ENCODE measurements at places on chromosomes 7 and 10.

- DNase-seq, result no peak
Observed at GRCh38 chr10:20674926-20675325, 222.2 kb downstream of the NEBL start.

GRCh38 chr7:99013266-99014112 lies 130.4 kb downstream of the SMURF1 start:
- no peak for DNase-seq

GRCh38 chr7:155583636-155584035 lies 37.3 kb upstream of the CNPY1 start:
- no peak for DNase-seq

GRCh38 chr7:12635830-12636229 lies 51.6 kb upstream of the ARL4A start:
- DNase-seq, result no peak

DNA sequence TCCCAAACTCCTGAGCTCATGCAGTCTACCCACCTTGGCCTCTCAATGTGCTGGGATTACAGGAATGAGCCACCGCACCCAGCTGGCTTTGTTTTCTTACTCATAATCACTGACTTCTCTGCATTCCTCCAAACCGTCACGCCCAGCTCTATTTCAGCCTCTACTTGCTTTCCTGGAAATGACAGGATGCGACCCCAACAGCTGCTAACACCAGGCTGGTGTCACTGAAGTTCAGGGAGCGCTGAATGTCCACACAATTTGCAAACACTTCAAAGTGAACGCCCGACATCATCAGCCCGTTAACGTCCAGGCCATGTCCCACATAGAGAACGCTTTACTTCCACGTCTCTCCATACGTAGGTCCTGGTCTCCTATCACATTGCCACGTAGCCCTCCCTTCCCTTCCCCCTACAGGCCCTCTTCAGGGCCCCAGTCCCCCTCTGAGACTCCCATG lies 12.8 kb upstream of the PROSER2 start:
- no peak for DNase-seq

DNA sequence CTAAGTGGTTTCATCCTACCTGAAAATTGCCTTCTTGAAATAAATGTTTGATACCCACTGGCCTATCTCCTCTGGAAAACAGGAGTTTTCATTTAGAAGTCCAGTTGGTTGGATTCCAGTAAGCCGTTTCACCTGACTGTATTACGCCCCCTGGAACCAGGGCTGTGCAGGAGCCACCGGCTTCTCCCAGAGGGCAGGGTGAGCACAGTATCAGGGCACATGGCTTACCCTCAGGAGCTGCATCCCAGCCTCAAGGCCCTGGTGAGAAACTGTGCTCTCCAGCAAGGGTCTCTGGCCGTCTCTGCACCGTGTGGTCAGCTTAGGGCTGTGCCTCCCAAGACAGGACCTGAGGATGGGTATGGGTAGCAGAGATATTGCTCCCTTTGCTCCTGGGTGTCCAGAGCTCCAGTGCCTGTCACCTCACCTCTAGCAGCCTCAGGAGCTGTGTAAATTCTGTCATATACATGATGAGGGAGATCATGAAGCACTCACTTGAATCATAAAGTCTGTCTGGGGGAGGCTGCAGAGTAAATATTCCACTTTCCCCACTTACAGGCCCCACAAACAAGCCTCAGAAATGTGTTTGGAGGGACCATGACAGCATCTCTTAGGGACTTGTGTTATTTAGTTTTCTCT lies 109.6 kb upstream of the SAMD8 start:
- no peak for DNase-seq

All from HS-5 (cell line).